Chondrocyte (in vitro differentiated cells): ENCODE measurements at places on chromosomes 4 and X. TPM values are rescaled to one million over a fixed set of nuclear protein-coding genes. Genes with fewer than 3 reads are reported as not detected.

GRCh38 chr4:118683513-118683912 is 1.7 kb upstream of the METTL14 start:
- H3K36me3 ChIP-seq, result peaks cover 3% of the 10 kb centered on the region
- peaks cover 24% of the 10 kb centered on the region for H3K4me1 ChIP-seq
- peaks cover 7% of the 10 kb centered on the region for H3K27me3 ChIP-seq
- DNase-seq, result no peak
- H3K27ac ChIP-seq, result no peak overlapping the region

DNA sequence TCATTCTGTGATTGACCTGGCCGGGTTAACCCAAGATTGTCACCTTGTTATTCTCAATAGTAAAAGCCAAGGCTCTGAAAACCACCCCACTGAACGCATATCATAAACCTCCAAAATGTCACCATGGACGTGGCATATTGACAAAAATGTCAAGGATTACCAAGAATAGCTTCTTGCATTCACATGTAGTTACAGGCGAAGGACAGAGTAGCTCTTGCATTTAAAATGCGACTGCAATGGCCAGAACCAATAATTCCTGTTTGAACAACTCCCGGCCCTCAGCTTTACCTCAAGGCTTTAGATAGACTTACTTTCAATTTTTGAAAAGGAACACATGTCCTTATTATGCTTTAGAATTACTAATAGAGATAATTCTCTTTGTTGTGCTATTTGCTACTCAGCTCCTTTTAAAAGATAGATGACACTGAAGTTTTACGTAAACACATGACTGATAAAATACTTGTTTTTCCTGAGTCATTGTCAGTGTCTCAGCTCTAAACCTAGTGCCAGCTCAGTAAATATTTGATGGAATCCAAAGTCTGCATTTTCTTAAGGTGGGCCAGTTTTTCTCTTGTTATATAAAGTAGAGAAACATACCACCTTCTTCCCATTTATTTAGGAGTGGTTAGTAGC is 66.3 kb downstream of the CLDN34 start:
- H3K36me3 ChIP-seq, result peaks cover 2% of the 10 kb centered on the region
- H3K4me3 ChIP-seq, result no peak overlapping the region
- no peaks in the 10 kb centered on the region for H3K27me3 ChIP-seq

MAGEH1 gene
- total RNA-seq, result 8.2 to 25.8 TPM (median 25.7 TPM) in 3 replicates

DNA sequence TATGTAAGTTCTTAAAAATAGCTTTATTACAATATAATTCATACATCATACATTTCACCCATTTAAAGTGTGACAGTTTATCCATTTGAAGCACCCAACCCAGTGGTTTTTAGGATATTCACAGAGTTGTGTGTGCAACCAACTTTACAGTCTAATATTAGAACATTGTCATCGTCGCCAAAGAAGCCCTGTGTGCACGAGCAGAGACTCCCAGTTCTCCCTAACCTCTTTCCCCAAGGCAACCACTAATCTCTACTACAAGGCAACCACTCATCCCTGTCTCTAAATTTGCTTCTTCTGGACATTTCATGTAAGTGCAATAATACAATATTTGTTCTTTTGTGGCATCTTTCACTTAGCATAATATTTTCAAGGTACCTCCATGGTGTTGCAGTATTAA is 47.7 kb downstream of the CLDN22 start:
- H3K36me3 ChIP-seq, result peaks cover 41% of the 10 kb centered on the region
- H3K4me1 ChIP-seq, result no peaks in the 10 kb centered on the region
- H3K27ac ChIP-seq, result no peak overlapping the region
- H3K4me3 ChIP-seq, result no peak overlapping the region

- peaks cover 8% of the 10 kb centered on the region for H3K4me1 ChIP-seq
- no peak for DNase-seq
- H3K4me3 ChIP-seq, result no peak overlapping the region
- no peak overlapping the region for H3K27ac ChIP-seq
- H3K36me3 ChIP-seq, result no peaks in the 10 kb centered on the region
These were observed 163.0 kb upstream of the NAP1L5 start for GRCh38 chr4:88860586-88860985.

DNA sequence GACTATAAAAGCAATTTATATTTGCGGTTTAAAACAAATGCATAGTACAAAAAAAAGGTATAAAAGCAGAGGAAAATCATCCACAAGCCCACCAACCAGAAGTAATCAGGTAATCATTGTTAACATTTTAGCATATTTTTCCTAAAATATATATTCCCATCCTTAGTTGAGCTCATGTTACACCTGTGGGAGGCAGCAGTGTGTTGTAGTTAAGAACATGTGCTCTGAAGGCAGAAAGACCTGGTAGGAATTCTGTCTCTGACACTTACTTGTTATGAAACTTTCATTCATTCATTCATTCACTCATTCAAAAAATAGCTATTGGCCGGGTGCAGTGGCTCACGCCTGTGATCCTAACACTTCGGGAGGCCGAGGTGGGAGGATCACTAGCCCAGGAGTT is 15.4 kb upstream of the CDKL5 start:
- no peaks in the 10 kb centered on the region for H3K36me3 ChIP-seq
- no peak for DNase-seq
- peaks cover 2% of the 10 kb centered on the region for H3K4me1 ChIP-seq
- no peak overlapping the region for H3K4me3 ChIP-seq

KCNIP4 gene
- not detected in 3 replicates for total RNA-seq

GRCh38 chrX:43000121-43000520 is 222.2 kb upstream of the PPP1R2C start:
- H3K4me1 ChIP-seq, result no peaks in the 10 kb centered on the region
- no peak for DNase-seq
- no peak overlapping the region for H3K4me3 ChIP-seq
- no peaks in the 10 kb centered on the region for H3K36me3 ChIP-seq
- no peaks in the 10 kb centered on the region for H3K27me3 ChIP-seq

DNA sequence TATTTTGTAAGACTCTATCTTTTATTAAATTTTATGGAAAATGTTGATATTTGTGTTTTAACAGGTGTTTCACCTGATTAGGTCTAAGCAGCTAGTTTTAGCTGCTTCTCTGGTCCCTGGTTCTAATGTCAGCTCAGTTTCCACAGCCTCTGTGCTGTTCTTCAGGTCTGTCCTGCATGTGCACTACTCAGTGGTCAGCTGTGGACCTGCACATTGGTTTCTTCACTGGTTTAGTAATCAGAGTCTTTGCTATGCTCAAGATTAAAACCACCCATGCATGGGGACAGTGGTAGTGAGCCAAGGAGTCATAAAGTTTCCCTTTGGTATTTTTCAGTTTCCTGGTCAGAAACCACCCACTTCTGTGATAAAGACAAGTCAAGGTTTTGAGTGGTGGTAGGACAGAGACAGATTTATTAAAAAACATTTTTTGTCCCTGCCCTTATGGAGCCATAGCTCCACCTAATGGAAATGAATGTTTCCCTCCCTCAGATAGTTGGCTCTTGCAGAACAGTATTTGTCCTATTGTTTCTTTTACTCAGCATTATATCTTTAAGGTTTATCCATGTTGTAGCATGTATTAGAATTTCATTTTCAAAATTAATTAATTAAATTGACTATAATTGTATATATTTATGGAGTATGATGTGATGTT is 36.8 kb upstream of the VBP1 start:
- no peaks in the 10 kb centered on the region for H3K4me1 ChIP-seq
- DNase-seq, result no peak
- H3K27ac ChIP-seq, result no peak overlapping the region
- no peaks in the 10 kb centered on the region for H3K36me3 ChIP-seq

DNA sequence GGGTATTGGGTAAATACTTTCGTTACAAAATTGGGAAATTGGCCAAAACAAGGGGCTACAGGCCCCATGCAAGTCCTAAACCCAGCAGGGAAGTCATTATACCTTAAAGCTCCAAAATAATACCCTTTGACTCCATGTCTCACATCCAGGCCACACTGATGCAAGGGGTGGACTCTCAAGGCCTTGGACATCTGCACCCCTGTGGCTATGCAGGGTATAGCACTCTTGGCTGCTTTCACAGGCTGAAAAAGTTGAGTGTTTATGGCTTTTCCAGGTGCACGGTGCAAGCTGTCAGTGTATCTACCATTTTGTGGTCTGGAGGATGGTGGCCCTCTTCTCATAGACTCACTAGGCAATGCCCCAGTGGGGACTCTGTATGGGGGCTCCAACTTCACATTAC is 326.5 kb downstream of the TEX13C start:
- no peaks in the 10 kb centered on the region for H3K36me3 ChIP-seq
- DNase-seq, result peak; percentile 24
- no peaks in the 10 kb centered on the region for H3K27me3 ChIP-seq
- H3K4me3 ChIP-seq, result no peak overlapping the region

DKK2 gene
- total RNA-seq, result 107 to 259 TPM (median 109 TPM) in 3 replicates

STK26 gene
- total RNA-seq, result 17.9 to 20.5 TPM (median 20.2 TPM) in 3 replicates

GRCh38 chr4:183638436-183638835 is 20.5 kb downstream of the RWDD4 start:
- no peak overlapping the region for H3K4me3 ChIP-seq
- no peaks in the 10 kb centered on the region for H3K27me3 ChIP-seq
- H3K36me3 ChIP-seq, result peaks cover 3% of the 10 kb centered on the region
- peaks cover 53% of the 10 kb centered on the region for H3K4me1 ChIP-seq
- no peak for DNase-seq
- H3K27ac ChIP-seq, result peak overlapping the region; percentile 89

DNA sequence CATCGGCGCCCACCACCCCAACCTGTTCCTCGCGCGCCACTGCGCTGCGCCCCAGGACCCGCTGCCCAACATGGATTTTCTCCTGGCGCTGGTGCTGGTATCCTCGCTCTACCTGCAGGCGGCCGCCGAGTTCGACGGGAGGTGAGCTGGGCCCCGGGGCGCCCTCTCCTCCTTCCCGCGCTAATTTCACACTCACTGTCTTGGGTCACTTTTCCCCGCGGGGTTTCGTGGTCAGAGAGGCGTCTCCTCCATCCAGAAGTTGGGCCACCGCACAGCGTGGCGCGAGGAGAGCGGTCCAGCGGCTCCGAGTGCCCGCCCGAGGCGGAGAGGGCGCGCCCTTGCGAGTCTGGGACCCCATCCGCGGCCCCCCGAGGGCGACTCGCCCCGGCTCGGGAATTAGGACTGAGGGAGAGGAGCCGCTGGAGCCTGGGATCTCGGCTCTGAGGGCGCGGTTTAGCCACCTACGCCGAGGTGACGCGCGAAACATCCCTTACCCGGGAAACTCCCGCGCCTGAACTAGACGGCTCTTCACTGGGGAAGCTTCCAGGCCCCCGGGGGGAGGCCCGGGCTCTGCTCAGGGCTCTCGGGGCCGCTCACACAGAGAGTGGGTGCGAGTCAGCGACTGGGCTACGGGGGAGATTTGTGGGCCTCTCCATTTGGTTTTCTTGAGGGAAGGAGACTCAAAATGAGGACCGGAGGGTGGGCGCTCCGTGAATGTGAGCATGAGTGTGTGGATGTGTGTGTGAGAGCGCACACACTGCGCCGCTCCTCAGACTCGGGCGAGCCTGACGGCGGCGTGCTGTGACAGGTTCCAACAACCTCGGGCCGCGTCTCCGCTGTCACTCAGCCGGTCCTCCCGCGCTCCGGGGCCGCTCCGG is 551 bp downstream of the NPNT start:
- peak; percentile 82 for DNase-seq
- peaks cover 2% of the 10 kb centered on the region for H3K36me3 ChIP-seq
- H3K4me1 ChIP-seq, result peaks cover 12% of the 10 kb centered on the region
- peak overlapping the region; percentile 71 for H3K4me3 ChIP-seq
- no peak overlapping the region for H3K27ac ChIP-seq

MAGEB17 gene
- total RNA-seq, result not detected in 3 replicates

GRCh38 chr4:184433258-184433892 is 41.0 kb downstream of the IRF2 start:
- DNase-seq, result no peak
- no peak overlapping the region for H3K27ac ChIP-seq
- no peak overlapping the region for H3K4me3 ChIP-seq
- no peaks in the 10 kb centered on the region for H3K27me3 ChIP-seq
- peaks cover 2% of the 10 kb centered on the region for H3K36me3 ChIP-seq

GRCh38 chr4:112966701-112967488 is 82.6 kb upstream of the ANK2 start:
- no peak overlapping the region for H3K4me3 ChIP-seq
- DNase-seq, result no peak
- H3K36me3 ChIP-seq, result no peaks in the 10 kb centered on the region
- no peak overlapping the region for H3K27ac ChIP-seq
- peaks cover 6% of the 10 kb centered on the region for H3K4me1 ChIP-seq
